Right atrium auricular region (tissue), 2 donors: ENCODE measurements at places on chromosomes 7 and 10.

DNA sequence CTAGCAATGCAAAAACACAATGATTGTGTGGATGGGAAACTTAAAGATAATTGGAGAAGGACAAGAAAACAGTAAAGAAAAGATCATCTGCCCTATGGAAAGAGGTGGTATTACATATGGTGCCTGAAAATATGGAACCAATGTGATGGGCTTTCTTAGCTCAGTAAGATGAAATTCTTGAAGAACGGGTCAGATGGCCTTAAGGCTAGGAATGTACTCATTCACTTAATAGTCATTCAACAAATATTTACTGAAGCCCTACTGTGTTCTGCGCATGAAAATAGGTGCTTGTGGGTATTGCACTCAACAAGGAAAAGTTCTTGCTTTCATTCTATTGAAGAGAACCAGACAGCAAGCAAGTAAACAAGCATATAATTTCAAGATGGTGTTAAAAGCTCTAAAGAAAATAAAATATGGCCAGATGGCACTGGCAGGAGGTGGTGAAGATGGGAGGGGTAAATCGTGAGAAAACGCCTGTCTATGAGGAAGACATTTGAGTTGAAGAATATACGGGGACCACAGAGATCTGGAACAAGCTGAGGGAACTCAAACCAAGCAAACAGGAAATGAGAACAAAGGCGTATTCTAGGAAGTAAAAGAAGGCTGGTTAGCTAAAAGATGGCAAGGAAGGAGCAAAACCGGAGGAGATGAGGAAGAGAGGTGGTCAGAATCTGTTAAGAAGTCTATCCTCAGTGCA is 179.7 kb downstream of the ANK3 start:
- peaks cover 31% of the 10 kb centered on the region for H3K36me3 ChIP-seq
- no peaks in the 10 kb centered on the region for H3K4me1 ChIP-seq
- no peak overlapping the region for H3K4me3 ChIP-seq
- H3K27ac ChIP-seq = no peak overlapping the region
- no peaks in the 10 kb centered on the region for H3K27me3 ChIP-seq

- no peaks in the 10 kb centered on the region for H3K4me1 ChIP-seq
- no peak overlapping the region for H3K4me3 ChIP-seq
- no peak for DNase-seq
Observed at GRCh38 chr10:2464483-2464882, 602.9 kb upstream of the PFKP start.

GRCh38 chr10:12162927-12163326 is 32.8 kb downstream of the NUDT5 start:
- no peak for DNase-seq
- no peak overlapping the region for H3K4me3 ChIP-seq
- no peak overlapping the region for H3K27ac ChIP-seq
- H3K27me3 ChIP-seq = no peaks in the 10 kb centered on the region
- H3K36me3 ChIP-seq = peaks cover 62% of the 10 kb centered on the region

DNA sequence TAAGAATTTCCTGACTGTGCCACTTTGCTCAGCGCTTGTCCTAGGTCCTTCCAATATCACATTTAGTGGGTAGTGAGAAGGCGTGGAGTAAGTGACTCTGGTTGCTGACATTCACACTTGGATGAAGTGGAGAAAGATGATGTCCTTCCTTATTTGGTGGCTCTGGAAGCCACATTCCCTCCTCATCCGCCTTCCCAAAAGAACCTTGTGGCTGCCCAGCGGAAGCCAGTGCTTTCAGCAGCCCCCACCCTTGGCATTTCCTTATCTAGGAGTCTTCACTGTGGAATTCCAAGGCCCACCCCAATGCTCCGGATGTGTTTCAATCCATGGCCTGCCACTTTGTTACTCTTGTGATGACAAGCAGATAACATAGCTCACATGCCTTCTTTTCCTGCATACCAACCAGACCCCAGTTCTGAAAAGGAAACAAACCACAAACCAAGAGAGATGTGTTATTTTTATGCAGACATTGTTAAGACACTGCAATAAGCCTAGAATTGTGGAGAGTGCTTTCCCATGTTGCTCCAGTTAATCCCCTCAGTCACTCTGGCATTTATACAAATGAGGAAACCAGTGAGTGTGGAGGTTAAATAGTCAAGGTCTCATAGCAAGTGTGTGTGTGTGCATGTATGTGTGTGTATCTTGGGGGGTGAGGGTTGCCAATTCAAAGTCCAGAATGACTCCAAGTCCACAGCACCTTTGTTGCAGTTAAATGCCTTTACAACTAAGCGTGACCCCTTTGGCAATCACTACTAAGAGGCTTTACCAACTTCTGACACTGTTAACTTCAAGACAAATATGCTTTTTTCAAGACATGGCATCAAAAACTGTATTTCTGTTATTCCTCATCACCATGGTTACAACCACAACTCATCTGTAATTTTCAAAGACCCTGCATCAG is 10.3 kb upstream of the ANKRD1 start:
- H3K4me3 ChIP-seq = no peak overlapping the region
- H3K27me3 ChIP-seq = no peaks in the 10 kb centered on the region
- H3K4me1 ChIP-seq = peaks cover 40% of the 10 kb centered on the region
- H3K36me3 ChIP-seq = no peaks in the 10 kb centered on the region

GRCh38 chr7:30743371-30744074 is 8.4 kb upstream of the INMT start:
- H3K27ac ChIP-seq = no peak overlapping the region
- no peaks in the 10 kb centered on the region for H3K36me3 ChIP-seq
- no peaks in the 10 kb centered on the region for H3K27me3 ChIP-seq
- peaks cover 8% of the 10 kb centered on the region for H3K4me1 ChIP-seq
- DNase-seq = no peak

- no peaks in the 10 kb centered on the region for H3K27me3 ChIP-seq
- H3K4me1 ChIP-seq = no peaks in the 10 kb centered on the region
- H3K36me3 ChIP-seq = peaks cover 4% of the 10 kb centered on the region
- peak overlapping the region; percentile 29 for H3K4me3 ChIP-seq
- H3K27ac ChIP-seq = peak overlapping the region; percentile 19
Observed at GRCh38 chr10:126931544-126931943, 26.3 kb downstream of the DOCK1 start.

GRCh38 chr7:79984210-79984609 is 150.4 kb upstream of the GNAI1 start:
- no peaks in the 10 kb centered on the region for H3K36me3 ChIP-seq
- H3K27ac ChIP-seq = no peak overlapping the region
- no peak overlapping the region for H3K4me3 ChIP-seq

DNA sequence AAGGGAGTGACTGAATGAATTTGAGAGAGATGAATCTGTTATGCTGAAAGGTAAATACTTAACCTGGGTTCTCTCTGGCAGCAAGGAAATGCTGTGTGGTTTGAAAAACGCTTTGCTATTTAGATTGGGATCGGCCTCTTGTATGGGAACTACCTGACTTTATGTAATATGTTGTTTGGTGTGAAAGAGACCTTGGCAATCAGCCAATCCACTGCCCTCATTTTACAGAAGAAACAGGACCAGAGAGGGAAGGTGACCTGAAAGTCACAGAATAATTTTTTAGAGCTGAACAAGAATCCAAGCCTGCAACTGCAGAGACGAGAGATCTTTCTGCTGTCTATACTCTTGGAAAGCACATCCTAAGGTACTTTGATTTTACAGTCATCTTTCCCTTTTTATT is 1.0 kb downstream of the BUD31 start:
- H3K4me1 ChIP-seq = peaks cover 36% of the 10 kb centered on the region
- H3K27me3 ChIP-seq = no peaks in the 10 kb centered on the region

GRCh38 chr10:88156341-88156740 is 292.9 kb downstream of the PTEN start:
- no peaks in the 10 kb centered on the region for H3K4me1 ChIP-seq
- no peaks in the 10 kb centered on the region for H3K27me3 ChIP-seq
- no peaks in the 10 kb centered on the region for H3K36me3 ChIP-seq

DNA sequence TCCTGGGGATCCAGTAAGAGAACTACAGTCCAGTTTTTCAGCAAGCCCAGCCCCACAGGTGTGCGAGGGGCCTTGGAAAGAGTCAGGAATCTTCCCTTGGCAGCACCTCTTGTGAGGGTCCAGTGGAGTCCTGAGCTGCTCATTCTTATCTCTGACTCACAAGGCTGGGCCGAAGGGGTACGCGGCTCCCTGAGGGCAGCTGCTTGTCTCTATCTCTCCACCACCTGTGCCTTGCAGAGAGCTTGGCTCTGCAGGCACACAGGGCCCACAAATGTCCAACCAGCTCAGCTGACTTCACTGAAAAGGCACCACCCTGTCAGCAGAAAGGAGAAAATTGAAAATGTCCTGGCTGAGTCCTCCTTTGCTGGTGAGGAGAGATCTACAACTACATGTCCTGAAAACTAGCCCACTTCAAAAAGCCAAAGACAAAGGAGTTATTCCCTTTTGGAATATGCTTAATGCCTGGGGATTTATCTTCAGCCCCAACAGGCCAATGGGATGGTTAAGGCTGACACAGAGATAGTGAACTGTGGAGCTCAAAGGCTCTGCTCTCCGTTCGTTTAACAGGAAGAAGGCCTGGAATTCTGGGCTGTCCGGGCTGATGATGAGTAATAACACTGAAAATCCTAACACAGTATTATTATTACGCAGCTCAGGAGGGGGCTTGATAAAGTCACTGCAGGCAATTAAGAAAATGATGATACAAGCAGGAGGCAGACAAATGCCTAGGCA is 23.4 kb downstream of the UROS start:
- DNase-seq = no peak
- no peaks in the 10 kb centered on the region for H3K4me1 ChIP-seq
- no peak overlapping the region for H3K4me3 ChIP-seq
- H3K36me3 ChIP-seq = peaks cover 39% of the 10 kb centered on the region

DNA sequence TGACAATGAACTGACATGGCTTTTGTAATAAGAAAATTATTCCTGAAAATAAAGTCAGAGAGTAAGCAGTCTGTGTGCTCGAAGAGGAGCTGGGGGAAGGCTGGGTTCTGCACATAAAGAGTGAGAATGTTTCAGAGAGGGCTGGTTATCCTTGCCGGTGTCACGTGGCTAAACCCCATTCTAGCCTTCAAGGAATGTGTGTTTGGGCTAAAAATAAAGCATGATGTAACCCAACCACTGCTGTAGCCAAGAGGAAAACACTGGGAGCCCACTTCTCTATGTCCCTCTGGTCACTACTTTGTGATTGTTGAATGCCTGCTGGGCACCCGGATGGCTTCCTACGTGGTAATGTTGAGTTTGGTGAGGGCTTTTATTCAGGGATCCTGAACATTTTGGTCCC is 23.5 kb downstream of the WDFY4 start:
- no peaks in the 10 kb centered on the region for H3K27me3 ChIP-seq
- no peaks in the 10 kb centered on the region for H3K36me3 ChIP-seq
- no peak overlapping the region for H3K4me3 ChIP-seq
- H3K27ac ChIP-seq = no peak overlapping the region

DNA sequence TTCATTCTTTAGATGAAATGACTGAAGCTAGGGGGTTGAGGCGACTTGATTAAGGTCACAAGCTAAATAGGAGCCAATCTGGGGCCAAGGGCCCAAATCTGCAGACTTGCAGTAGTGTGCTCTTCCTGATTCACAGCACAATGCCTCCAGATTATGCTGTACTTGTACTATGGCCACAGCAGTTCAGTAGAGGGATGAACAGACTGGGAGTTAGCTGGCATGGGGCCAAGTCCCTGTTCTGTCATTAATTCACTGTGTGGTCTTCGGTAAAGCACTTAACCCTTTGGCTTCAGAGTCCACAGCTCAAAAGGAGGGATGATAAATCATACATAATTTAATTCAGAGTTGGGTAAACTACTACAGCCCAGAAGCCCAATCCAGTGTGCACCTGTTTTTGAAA is 196.8 kb downstream of the XPNPEP1 start:
- H3K27ac ChIP-seq = no peak overlapping the region
- H3K27me3 ChIP-seq = no peaks in the 10 kb centered on the region
- no peak overlapping the region for H3K4me3 ChIP-seq
- DNase-seq = no peak
- no peaks in the 10 kb centered on the region for H3K36me3 ChIP-seq

DNA sequence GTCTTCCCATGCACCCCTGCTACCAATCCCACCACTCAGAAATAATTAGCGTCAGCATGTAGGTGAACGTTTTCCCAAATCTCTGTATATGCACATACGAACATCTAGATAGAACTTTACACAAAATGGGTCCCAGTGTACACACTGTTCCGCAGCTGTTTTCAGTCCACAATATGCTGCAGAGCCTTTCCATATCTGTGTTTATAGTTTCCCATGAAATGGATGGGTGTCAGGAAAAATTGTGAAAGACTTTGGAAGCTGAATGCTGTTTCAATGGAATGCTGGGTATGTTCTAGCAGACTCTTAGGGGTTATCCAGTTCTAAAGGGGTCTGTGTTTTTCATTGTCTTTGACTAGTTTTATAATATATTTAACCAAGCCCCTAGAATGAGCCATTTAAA is 13.8 kb downstream of the GRK5 start:
- DNase-seq = no peak
- no peaks in the 10 kb centered on the region for H3K36me3 ChIP-seq
- peak overlapping the region; percentile 73 for H3K27ac ChIP-seq
- peak overlapping the region; percentile 2 for H3K4me3 ChIP-seq
- H3K4me1 ChIP-seq = no peaks in the 10 kb centered on the region

GRCh38 chr10:17081431-17081830 is 48.2 kb downstream of the CUBN start:
- H3K27ac ChIP-seq = no peak overlapping the region
- peaks cover 8% of the 10 kb centered on the region for H3K4me1 ChIP-seq
- no peak overlapping the region for H3K4me3 ChIP-seq
- DNase-seq = no peak
- no peaks in the 10 kb centered on the region for H3K27me3 ChIP-seq

GRCh38 chr7:672891-673290 is 53.6 kb upstream of the DNAAF5 start:
- no peak for DNase-seq
- no peak overlapping the region for H3K4me3 ChIP-seq
- peaks cover 8% of the 10 kb centered on the region for H3K4me1 ChIP-seq
- H3K27me3 ChIP-seq = no peaks in the 10 kb centered on the region
- no peak overlapping the region for H3K27ac ChIP-seq

GRCh38 chr7:166338-167060 is 25.9 kb upstream of the FAM20C start:
- H3K36me3 ChIP-seq = no peaks in the 10 kb centered on the region
- H3K4me3 ChIP-seq = no peak overlapping the region
- H3K4me1 ChIP-seq = no peaks in the 10 kb centered on the region

- no peak overlapping the region for H3K4me3 ChIP-seq
- no peak overlapping the region for H3K27ac ChIP-seq
- H3K4me1 ChIP-seq = no peaks in the 10 kb centered on the region
- H3K36me3 ChIP-seq = no peaks in the 10 kb centered on the region
Observed at GRCh38 chr7:13986208-13986607, 3.3 kb downstream of the ETV1 start.

GRCh38 chr7:122618585-122619189 is 80.2 kb downstream of the RNF133 start:
- no peak overlapping the region for H3K27ac ChIP-seq
- no peaks in the 10 kb centered on the region for H3K27me3 ChIP-seq
- no peaks in the 10 kb centered on the region for H3K36me3 ChIP-seq
- H3K4me3 ChIP-seq = no peak overlapping the region
- no peak for DNase-seq

- no peak for DNase-seq
- no peak overlapping the region for H3K27ac ChIP-seq
- no peaks in the 10 kb centered on the region for H3K27me3 ChIP-seq
- no peaks in the 10 kb centered on the region for H3K4me1 ChIP-seq
- H3K36me3 ChIP-seq = no peaks in the 10 kb centered on the region
Observed at GRCh38 chr10:94496010-94496409, 49.6 kb upstream of the HELLS start.
